ENCODE measurements at places on chromosomes 16 and 17.

DNA sequence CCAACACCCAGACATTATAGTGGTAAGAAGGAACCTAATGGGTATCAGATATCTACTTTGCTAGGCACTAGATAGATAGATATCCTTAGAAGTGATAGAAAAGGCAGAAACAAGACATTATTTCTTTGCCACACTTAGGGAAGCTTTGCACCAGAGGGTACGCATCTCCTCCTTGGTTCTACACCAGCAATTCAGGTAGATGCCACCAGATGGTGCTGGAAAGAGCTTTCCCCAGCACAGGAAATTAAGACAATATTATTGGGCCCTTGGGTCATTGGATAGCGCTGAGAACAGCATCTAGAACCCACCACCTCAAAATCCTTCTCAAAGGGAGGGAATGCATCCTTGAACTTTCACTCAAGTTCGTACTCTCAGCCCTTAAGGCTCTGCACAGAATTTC, 173.8 kb upstream of the CCL2 start:
- H3K27ac ChIP-seq, result no peak overlapping the region
- DNase-seq, result no peak
- peaks cover 24% of the 10 kb centered on the region for H3K4me1 ChIP-seq
- no peak overlapping the region for H3K4me3 ChIP-seq
- H3K27me3 ChIP-seq, result peaks cover 7% of the 10 kb centered on the region

GRCh38 chr17:7969433-7969832, 33.0 kb upstream of the GUCY2D start:
- H3K27me3 ChIP-seq, result peaks cover 34% of the 10 kb centered on the region
- H3K36me3 ChIP-seq, result peaks cover 2% of the 10 kb centered on the region
- no peak overlapping the region for H3K27ac ChIP-seq
- no peak for DNase-seq
- no peak overlapping the region for H3K4me3 ChIP-seq

GRCh38 chr17:56292578-56292977, 139.3 kb downstream of the ANKFN1 start:
- no peaks in the 10 kb centered on the region for H3K36me3 ChIP-seq
- H3K27me3 ChIP-seq, result no peaks in the 10 kb centered on the region
- peaks cover 12% of the 10 kb centered on the region for H3K4me1 ChIP-seq
- H3K27ac ChIP-seq, result no peak overlapping the region
- no peak for DNase-seq
- no peak overlapping the region for H3K4me3 ChIP-seq

DNA sequence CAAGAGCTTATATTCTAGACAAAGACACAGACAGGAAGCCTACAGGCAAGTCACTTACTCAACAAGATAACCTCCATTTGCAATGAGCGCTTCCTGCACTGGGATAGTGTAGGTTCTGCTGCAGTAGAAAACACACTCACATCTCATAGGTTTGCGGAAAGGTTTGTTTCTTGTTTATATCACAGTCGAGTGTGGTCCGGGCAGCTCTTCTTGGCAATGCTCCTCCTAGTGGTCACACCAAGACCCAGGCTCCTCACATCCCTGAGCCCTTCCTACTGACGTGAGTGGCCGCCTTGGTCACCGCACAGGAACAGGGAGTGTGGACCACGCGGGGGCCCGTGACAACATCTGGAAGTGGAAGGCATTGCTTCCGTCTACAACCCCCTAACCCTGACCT, 48.0 kb upstream of the RBFOX3 start:
- H3K27me3 ChIP-seq, result peaks cover 62% of the 10 kb centered on the region
- peak; percentile 55 for DNase-seq
- H3K4me3 ChIP-seq, result no peak overlapping the region
- H3K4me1 ChIP-seq, result peaks cover 45% of the 10 kb centered on the region
- H3K27ac ChIP-seq, result no peak overlapping the region

GRCh38 chr17:77769762-77770161, 188.7 kb upstream of the TNRC6C start:
- H3K27me3 ChIP-seq, result peaks cover 14% of the 10 kb centered on the region
- peaks cover 27% of the 10 kb centered on the region for H3K4me1 ChIP-seq

- peaks cover 17% of the 10 kb centered on the region for H3K27me3 ChIP-seq
- H3K4me1 ChIP-seq, result peaks cover 14% of the 10 kb centered on the region
- H3K4me3 ChIP-seq, result no peak overlapping the region
Observed at GRCh38 chr17:67046398-67046797, 2.0 kb downstream of the CACNG1 start.

GRCh38 chr17:32142857-32143526, 690 bp downstream of the RHOT1 start:
- peaks cover 29% of the 10 kb centered on the region for H3K4me1 ChIP-seq
- peak overlapping the region; percentile 96 for H3K27ac ChIP-seq
- H3K4me3 ChIP-seq, result peak overlapping the region; percentile 99
- H3K27me3 ChIP-seq, result peaks cover 7% of the 10 kb centered on the region
- H3K36me3 ChIP-seq, result peaks cover 6% of the 10 kb centered on the region

- H3K27ac ChIP-seq, result no peak overlapping the region
- H3K27me3 ChIP-seq, result peaks cover 72% of the 10 kb centered on the region
- no peak for DNase-seq
- no peak overlapping the region for H3K4me3 ChIP-seq
- peaks cover 5% of the 10 kb centered on the region for H3K36me3 ChIP-seq
Observed at GRCh38 chr16:89002851-89003830, 26.1 kb upstream of the CBFA2T3 start.

GRCh38 chr17:4247361-4247970, 16.3 kb downstream of the ANKFY1 start:
- DNase-seq, result no peak
- no peak overlapping the region for H3K4me3 ChIP-seq
- peaks cover 2% of the 10 kb centered on the region for H3K27me3 ChIP-seq
- peaks cover 12% of the 10 kb centered on the region for H3K36me3 ChIP-seq
- H3K27ac ChIP-seq, result no peak overlapping the region
- H3K4me1 ChIP-seq, result peaks cover 19% of the 10 kb centered on the region

DNA sequence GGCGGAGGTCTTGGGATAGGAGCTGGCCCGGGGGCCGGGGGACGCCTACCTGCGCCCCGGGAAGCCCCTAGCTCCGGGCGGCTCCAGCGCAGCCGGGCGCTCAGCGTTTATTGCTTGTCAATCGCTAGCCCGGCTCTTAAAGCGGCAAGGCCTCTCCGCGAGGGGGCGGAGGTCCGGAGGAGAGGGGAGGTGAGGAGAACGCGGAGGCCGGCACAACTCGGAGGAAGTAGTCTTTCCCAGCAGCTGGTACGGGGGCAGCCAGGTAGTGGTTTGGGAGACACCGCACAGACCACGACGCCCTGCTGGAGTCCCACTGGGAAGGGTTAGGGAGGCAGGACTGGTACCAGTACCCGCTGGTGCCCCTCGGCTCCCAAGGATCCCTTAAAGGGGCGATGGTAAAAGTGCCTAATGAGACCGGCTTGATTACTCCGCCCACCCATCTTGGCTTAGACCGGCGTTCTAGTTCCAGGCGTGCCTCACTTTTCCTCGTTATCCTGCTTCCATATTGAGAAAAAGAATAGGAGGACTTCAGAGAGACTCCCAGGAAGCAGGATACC, at the start of gene MPP2:
Gene MPP2 (minus strand): TSS at position 112 of the 557 bp plus-strand sequence. CDS start 3,076 bp downstream, outside the sequence.
- H3K4me3 ChIP-seq, result peak within 1 kb of the TSS; percentile 87
- H3K27me3 ChIP-seq, result peaks cover 16% of the 10 kb centered on the region
- H3K27ac ChIP-seq, result no peak within 1 kb of the TSS
- H3K4me1 ChIP-seq, result peaks cover 37% of the 10 kb centered on the region
- DNase-seq, result peak; percentile 87

- H3K27ac ChIP-seq, result no peak overlapping the region
- DNase-seq, result no peak
- no peak overlapping the region for H3K4me3 ChIP-seq
- H3K27me3 ChIP-seq, result peaks cover 3% of the 10 kb centered on the region
- H3K4me1 ChIP-seq, result peaks cover 10% of the 10 kb centered on the region
Observed at GRCh38 chr16:29023279-29024277, 38.7 kb downstream of the LAT start.

GRCh38 chr16:807347-808084, 7.0 kb upstream of the GNG13 start:
- H3K27me3 ChIP-seq, result peaks cover 65% of the 10 kb centered on the region
- peak; percentile 84 for DNase-seq
- H3K36me3 ChIP-seq, result peaks cover 16% of the 10 kb centered on the region

GRCh38 chr16:23999663-24000062, 163.9 kb downstream of the PRKCB start:
- no peak overlapping the region for H3K4me3 ChIP-seq
- no peak overlapping the region for H3K27ac ChIP-seq
- H3K4me1 ChIP-seq, result no peaks in the 10 kb centered on the region
- no peak for DNase-seq
- H3K27me3 ChIP-seq, result peaks cover 39% of the 10 kb centered on the region

GRCh38 chr17:80132906-80133625, 13.9 kb downstream of the EIF4A3 start:
- H3K27me3 ChIP-seq, result peaks cover 6% of the 10 kb centered on the region
- DNase-seq, result no peak
- H3K4me1 ChIP-seq, result peaks cover 2% of the 10 kb centered on the region
- peak overlapping the region; percentile 85 for H3K27ac ChIP-seq

DNA sequence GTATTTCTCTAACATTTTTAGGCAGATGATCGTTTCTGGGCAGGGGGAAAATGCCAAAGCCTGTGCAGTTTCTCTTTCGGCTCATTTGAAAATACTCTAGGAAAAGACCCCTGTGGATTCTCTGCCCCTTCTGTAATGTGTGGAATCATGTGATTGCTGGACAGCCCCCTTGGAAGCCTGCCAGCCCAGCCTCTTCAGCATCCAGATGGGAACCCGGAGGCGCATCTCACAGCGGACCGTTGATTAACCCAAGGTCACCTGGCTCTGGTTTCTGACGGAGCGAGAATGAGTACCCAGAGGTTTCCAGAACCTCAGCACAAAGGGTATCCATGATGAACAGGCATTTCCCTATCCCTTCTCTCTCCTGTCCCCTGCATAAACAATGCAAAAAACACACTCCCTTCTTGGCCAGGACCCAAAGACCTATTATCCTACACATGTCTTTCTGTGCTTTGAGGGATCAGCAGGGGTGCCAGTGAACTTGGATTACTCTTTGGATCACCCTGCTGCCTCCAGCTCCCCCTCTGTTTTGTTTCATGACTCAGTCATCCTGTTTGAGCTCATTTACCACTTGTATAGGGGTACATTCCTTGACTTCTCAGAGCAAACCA, 957.1 kb upstream of the RBFOX1 start:
- H3K4me1 ChIP-seq, result peaks cover 5% of the 10 kb centered on the region
- no peaks in the 10 kb centered on the region for H3K27me3 ChIP-seq
- no peak overlapping the region for H3K27ac ChIP-seq
- no peaks in the 10 kb centered on the region for H3K36me3 ChIP-seq
- no peak overlapping the region for H3K4me3 ChIP-seq
- no peak for DNase-seq

DNA sequence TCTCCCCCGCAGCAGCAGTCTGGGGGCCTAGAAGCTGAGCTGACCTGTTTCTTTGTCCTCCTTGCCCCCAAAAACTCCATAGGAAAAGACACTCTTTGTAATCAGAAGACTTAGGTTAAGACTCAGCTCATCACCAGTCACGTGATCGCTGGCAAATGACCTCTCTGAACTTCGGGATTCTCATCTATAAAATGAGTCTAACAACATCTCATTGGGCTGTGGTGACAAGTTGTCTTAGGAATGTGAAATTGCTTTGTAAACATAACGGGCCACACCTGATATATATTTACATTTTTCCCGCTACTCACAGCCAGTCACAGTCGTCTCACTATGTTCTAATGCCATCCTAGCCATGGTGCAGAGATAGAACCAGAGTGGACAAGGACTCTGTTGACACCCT, 86.0 kb upstream of the LHX1 start:
- no peak for DNase-seq
- H3K27me3 ChIP-seq, result peaks cover 12% of the 10 kb centered on the region
- H3K4me1 ChIP-seq, result peaks cover 63% of the 10 kb centered on the region
- H3K4me3 ChIP-seq, result no peak overlapping the region

GRCh38 chr16:11614587-11615175, 28.0 kb upstream of the LITAF start:
- H3K27me3 ChIP-seq, result peaks cover 33% of the 10 kb centered on the region
- DNase-seq, result no peak
- H3K4me3 ChIP-seq, result no peak overlapping the region
- no peak overlapping the region for H3K27ac ChIP-seq
- H3K4me1 ChIP-seq, result peaks cover 26% of the 10 kb centered on the region

GRCh38 chr17:17446666-17447155, 30.1 kb upstream of the MED9 start:
- no peak for DNase-seq
- H3K27ac ChIP-seq, result no peak overlapping the region
- peaks cover 10% of the 10 kb centered on the region for H3K27me3 ChIP-seq

DNA sequence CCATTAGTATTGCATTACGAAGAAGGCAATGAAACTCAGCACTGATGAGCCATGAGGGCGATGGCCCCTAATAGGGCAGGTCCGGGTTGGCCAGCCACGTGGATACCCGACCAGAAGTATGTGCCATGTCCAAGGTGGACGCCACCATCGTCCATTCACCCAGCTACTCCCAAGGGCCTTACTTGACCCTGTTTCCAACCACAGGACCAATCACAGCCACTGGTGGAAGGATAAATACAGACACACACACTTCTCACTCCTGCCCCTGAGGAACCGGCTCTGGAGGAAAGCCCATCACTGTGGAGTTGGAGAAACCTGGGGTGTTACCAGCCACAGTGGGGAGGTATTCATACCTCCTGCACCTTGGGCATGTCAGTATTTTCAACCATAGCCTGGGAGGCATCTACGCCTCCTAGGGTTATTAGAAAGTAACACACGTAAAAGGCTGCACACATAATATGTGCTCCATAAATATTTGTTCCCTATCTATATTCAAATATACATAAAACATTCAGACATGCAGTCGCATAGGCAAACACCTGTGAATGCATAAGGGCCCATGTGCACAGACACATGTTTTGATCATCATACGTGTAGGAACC, 5.4 kb upstream of the ITGA3 start:
- H3K27me3 ChIP-seq, result peaks cover 21% of the 10 kb centered on the region
- H3K4me1 ChIP-seq, result peaks cover 81% of the 10 kb centered on the region
- DNase-seq, result no peak
- H3K4me3 ChIP-seq, result no peak overlapping the region
- no peak overlapping the region for H3K27ac ChIP-seq

- H3K27ac ChIP-seq, result no peak overlapping the region
- peaks cover 60% of the 10 kb centered on the region for H3K27me3 ChIP-seq
- DNase-seq, result no peak
Observed at GRCh38 chr17:15348021-15348420, 6.6 kb upstream of the TEKT3 start.

- DNase-seq, result peak; percentile 39
- peaks cover 23% of the 10 kb centered on the region for H3K4me1 ChIP-seq
- H3K4me3 ChIP-seq, result peak overlapping the region; percentile 50
- H3K27me3 ChIP-seq, result peaks cover 93% of the 10 kb centered on the region
Observed at GRCh38 chr17:50469208-50469605, 527 bp upstream of the CHAD start.

- H3K36me3 ChIP-seq, result no peaks in the 10 kb centered on the region
- H3K4me3 ChIP-seq, result no peak overlapping the region
- DNase-seq, result no peak
Observed at GRCh38 chr16:83051451-83051850, 424.7 kb downstream of the CDH13 start.

Measured in nephron progenitor cell (in vitro differentiated cells).